ENCODE measurements at places on chromosomes 16 and 17.

DNA sequence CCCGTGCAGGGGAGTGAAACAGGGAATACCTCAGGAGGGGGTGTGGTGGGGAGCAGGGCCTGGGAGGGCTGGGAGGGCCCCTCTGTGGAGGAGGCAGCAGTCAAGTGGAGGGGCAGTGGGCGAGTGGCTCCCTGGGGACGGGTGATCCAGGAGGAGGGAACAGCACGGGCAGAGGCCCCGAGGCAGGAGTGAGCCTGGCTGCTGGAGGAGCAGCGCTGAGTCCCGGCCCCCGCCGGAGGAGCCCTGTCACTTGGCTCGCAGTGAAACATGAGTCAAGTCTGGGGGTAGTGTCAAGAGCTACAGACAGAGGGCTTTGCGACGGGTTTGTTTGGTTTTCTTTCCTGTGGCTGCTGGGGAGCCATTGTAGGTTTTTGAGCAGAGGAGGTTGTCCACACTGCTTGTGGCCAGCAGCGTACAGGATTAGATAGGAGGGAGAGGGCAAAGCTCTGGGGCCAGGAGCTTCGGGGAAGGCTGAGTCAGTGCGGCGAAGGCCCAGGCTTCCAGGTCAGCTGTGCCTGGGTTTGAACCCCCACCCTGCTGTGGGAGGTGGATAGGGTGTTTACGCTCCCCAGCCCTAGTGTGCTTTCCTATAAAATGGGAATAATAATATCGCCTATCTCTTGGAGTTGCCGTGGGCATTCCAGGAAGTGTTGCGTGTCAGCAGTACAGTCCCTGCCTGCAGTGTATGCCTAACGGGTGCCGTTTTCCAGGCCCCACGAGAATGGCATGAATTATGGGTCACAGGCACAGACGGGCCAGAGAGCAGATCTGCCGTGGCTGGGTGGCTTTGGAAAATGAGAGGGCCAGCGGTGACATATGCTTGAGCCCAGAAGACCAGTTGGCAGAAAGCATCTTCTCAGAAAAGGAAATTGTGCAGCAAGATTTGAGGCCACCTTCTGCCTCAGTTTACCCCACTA is 115.9 kb upstream of the CIBAR2 start:
- no peak for DNase-seq

GRCh38 chr17:48800626-48801217 is 16.3 kb downstream of the TTLL6 start:
- DNase-seq, result no peak

- DNase-seq, result no peak
These were observed 606.0 kb upstream of the SALL1 start for GRCh38 chr16:51757124-51757470.

GRCh38 chr16:65117811-65118448 is 3.9 kb downstream of the CDH11 start:
- peak; percentile 43 for DNase-seq

GRCh38 chr17:4673986-4674684 is 29.8 kb downstream of the PELP1 start:
- DNase-seq, result no peak

- DNase-seq, result no peak
These were observed 16.2 kb downstream of the GPRC5B start for GRCh38 chr16:19868421-19868820.

GRCh38 chr17:41773190-41773588 is 13.3 kb downstream of the JUP start:
- no peak for DNase-seq

All from liver (tissue), 10 donors.